ENCODE measurements at places on chromosomes 4 and X.

- DNase-seq, result peak; percentile 42
Observed at GRCh38 chr4:139834981-139835391, 169.4 kb downstream of the MGST2 start.

DNA sequence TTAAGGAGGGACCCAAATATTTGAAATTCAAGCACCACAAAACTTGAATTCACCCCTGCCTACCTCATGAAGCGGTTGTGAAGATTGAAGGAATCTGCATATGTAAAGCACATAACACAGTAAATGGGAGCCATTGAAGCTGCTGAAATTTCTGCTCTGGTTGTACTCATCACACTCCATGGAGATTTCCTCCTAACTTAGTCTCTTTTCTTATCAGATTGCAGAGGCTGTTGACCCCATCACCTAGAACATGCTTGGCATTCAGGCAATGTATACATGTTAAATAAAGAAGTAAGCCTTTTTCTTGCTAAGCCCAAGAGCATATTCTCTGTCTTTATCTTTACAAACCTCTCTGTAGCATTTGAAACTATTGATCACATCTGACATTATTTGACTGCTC is 104.9 kb upstream of the TNIP3 start:
- DNase-seq, result no peak

GRCh38 chrX:135625995-135626394 is 87.4 kb upstream of the CT45A1 start:
- DNase-seq, result peak; percentile 1

DNA sequence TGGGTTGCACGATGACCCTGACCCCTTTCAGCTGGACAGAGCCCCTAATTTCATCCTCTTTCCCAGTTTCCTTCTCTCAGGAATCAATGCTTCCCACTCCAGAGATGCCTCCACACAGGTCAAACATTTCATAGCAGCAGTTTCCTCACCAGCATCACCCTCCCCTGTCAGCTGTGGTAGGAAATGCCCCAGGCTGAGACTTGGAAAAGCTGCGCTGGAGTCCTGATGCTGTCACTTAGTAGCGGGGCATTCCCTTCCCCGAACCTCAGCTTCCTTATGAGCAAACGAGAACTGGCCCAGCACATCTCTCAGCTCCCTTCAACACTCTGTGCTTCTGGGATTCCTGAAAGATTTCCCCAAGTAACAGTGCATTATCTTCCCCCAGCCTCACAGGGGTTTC is 2.7 kb downstream of the GJB1 start:
- DNase-seq, result no peak

DNA sequence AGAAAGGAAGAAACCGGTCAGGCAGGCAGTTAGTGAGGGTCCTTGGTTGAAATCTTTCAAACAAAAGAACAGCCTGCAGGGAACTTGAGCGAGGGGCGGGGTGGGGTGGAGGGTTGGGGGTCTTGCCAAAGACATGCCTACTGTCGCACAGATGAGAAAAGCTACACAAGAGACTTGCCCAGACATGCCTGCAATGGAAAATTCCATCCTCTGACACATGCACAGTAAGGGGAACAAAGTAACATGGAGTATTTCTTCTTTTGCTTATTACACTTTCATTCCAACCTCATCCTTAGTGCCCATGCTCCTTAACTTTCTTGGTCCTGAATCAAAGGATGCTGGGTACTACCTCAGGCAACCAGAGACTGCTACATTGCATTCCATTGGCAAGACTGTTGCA is 1491.2 kb downstream of the STIM2 start:
- no peak for DNase-seq

- DNase-seq, result no peak
Observed at GRCh38 chr4:771464-771863, 54.5 kb downstream of the CPLX1 start.

GRCh38 chr4:86450861-86451260 is 91.0 kb upstream of the MAPK10 start:
- DNase-seq, result no peak

GRCh38 chr4:64158648-64159326 is 250.5 kb downstream of the TECRL start:
- DNase-seq, result peak; percentile 36

- peak; percentile 23 for DNase-seq
Observed at GRCh38 chr4:53916431-53916889, 147.9 kb downstream of the CHIC2 start.

- peak; percentile 26 for DNase-seq
Observed at GRCh38 chr4:34181311-34181841, 2062.9 kb downstream of the ARAP2 start.

DNA sequence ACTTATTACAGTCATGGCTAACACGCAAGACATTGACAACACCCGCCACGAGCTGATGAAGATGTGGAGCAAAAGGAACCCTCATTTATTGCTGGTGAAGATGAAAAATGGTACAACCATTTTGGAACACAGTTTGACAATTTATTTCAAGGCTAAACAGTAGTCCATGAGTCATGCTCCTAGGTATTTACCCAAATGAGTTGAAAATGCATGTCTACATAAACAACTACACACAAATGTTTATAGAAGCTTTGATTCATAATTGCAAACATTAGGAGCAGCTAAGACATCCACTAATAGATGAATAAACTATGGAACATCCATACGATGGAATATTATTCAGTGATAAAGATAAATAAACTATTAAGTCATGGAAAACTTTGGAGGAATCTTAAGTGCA is 580.1 kb downstream of the RAPGEF2 start:
- no peak for DNase-seq

DNA sequence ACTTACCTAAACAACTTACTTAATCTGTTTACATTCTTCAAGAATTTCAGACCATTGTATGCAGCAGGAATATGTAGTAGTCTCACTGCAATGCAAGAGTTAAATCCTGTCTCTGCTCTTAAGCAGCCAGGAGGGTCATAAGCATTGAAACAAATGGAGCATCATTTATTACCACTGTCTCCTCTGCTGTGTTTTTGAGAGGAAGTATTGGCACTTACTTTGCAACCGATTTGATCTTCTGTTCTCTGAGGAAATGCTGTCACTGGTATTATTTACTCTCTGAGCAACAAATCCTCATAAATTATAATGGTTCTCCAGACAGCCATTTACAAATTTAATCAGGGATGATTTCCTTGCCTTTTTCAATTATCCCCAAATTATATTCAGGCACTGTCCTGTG is 1367.1 kb downstream of the STIM2 start:
- DNase-seq, result no peak

Data from endothelial cell of umbilical vein (primary cell).